Neural crest cell (in vitro differentiated cells): ENCODE measurements at places on chromosomes 7 and 10. TPM values are rescaled to one million over a fixed set of nuclear protein-coding genes. Genes with fewer than 3 reads are reported as not detected.

DNA sequence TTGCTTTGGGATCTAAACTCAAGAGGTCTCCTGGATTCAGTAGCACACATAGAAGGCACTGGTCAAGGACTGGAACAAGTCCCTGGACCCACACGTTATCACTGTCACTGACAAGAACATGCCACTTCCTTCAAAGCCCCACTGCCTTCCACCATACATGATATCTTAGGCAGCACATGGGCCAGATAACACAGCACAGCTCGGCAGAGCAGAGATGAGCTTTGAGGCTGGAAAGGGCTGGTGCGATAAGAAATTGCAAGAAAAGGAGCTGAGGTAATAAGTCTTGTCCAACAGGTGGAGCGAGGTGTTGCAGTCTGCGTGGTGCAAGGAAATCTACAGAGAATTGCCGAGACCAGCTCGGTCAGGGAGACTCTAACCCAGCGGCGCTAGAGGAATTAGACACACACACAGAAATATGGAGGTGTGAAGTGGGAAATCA is 139.8 kb upstream of the CDK13 start:
- no peak for DNase-seq

GRCh38 chr10:95403700-95404461 is 113.1 kb upstream of the PDLIM1 start:
- no peak for DNase-seq

GRCh38 chr7:139072796-139073195 is 36.7 kb downstream of the ZC3HAV1 start:
- no peak for DNase-seq

DNA sequence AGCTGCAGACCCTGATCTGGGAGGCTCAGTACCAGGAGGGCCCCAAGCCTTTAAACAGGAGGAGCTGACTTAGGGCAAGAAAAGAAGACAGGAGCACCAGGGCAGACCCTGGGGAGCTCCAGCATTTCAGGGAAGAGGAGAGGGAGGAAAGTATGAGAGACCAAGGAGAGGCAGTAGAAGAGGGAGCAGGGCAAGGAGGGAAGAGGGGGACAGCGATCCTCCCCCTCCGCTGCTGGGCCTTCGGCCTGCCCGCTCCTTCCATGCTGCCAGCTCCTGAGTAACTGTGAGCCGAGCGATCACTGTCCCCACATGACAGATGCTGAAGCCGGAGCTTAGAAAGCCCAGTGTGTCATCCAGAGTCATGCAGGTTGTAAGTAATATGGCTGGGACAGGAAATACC is 65.9 kb downstream of the ALOX5 start:
- DNase-seq = no peak

- DNase-seq = no peak
Observed at GRCh38 chr10:88411772-88412349, 171.3 kb downstream of the RNLS start.

- DNase-seq = no peak
Observed at GRCh38 chr10:73244866-73245477, 2.1 kb downstream of the DNAJC9 start.

GRCh38 chr7:84200859-84201258 is 6.3 kb upstream of the SEMA3A start:
- no peak for DNase-seq

- no peak for DNase-seq
Observed at GRCh38 chr7:44652535-44652934, 46.1 kb downstream of the OGDH start.

DNA sequence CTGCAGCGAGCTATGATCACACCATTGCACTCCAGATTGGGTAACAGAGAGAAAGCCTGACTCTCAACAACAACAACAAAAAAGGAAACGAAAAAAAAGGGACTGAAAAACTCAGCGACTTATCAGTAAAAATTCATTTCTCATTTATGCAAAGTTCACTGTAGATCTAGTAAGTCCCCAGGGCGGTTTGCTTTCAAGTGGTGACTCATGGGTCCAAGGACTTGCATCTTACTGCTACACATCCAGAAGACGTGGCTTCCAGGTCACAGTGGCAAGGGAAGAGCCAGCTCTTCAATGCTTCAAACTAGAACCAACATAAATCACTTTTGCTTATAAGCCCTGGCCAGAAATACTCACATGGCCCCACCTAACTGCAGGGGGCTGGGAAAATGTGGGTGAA is 178.3 kb upstream of the AUTS2 start:
- no peak for DNase-seq

GRCh38 chr10:6498771-6499170 is 81.3 kb downstream of the PRKCQ start:
- no peak for DNase-seq

DNA sequence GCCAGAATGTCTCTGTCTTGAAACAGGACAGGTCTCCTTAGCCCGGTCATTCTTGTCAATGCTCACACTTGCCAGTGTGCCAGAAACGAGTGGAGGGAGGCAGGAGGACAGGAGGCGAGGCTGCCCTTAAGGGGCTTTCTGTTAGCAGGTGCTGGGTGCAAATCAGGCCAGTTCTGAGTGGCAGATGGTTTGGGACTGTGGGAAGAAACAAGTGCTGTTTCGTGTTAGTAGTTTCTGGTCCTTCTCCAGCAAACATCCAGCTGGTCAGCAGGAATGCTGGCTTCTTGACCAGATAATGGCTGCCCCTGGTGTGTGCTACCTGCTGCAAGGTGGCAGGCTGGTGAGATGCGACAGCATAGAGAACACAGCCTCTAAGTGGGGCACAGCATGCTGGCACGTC is 8.2 kb upstream of the NDUFB2 start:
- DNase-seq = no peak

- DNase-seq = no peak
Observed at GRCh38 chr7:157490465-157490912, 153.7 kb downstream of the DNAJB6 start.

GRCh38 chr10:86253091-86254072 is 113.2 kb downstream of the GRID1 start:
- no peak for DNase-seq

DNA sequence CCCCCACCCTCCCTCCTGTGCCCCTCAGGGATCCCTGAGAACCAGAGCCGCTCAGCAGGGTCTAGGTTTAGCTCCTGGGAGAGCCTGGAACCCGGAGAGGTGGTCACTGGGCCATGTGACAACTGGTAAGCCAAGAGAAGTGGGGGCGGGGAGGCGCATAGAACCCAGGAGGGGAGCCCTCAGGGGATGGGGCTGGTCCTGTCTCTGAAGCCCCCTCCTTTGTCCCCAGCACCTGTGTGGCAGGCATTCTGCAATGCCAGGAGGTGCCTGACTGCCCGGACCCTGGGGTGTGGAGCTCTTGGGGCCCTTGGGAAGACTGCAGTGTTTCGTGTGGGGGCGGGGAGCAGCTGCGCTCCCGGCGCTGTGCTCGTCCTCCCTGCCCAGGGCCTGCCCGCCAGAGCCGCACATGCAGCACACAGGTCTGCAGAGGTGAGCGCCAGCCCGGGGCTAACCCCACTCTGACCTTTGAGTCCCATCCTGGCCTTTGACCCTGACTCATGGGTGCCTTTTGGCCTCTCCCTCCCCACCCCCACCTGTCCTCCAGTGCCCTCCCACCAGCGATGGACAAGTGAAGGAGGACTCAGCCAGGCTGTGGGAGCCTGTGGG is 22.4 kb upstream of the ZNF862 start:
- no peak for DNase-seq

- no peak for DNase-seq
Observed at GRCh38 chr10:121788717-121789116, 139.1 kb downstream of the ATE1 start.

DNA sequence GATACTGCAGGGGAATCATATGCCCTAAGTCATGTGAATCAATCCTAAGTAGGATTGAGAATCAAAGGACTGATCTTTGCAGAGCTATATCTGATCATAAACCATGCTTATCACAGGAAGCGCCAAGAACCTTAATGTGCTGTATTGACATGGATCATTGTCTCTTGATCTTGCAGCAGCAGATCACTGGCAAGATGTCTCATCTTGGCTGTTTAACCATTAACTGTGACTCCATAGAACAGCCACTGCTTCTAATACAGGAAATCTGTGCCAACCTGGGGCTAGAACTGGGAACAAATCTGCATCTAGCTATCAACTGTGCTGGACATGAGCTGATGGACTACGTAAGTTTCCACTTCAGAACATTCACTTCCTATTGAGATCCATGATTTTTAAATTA is 21.6 kb downstream of the ENO4 start:
- DNase-seq = no peak

DNA sequence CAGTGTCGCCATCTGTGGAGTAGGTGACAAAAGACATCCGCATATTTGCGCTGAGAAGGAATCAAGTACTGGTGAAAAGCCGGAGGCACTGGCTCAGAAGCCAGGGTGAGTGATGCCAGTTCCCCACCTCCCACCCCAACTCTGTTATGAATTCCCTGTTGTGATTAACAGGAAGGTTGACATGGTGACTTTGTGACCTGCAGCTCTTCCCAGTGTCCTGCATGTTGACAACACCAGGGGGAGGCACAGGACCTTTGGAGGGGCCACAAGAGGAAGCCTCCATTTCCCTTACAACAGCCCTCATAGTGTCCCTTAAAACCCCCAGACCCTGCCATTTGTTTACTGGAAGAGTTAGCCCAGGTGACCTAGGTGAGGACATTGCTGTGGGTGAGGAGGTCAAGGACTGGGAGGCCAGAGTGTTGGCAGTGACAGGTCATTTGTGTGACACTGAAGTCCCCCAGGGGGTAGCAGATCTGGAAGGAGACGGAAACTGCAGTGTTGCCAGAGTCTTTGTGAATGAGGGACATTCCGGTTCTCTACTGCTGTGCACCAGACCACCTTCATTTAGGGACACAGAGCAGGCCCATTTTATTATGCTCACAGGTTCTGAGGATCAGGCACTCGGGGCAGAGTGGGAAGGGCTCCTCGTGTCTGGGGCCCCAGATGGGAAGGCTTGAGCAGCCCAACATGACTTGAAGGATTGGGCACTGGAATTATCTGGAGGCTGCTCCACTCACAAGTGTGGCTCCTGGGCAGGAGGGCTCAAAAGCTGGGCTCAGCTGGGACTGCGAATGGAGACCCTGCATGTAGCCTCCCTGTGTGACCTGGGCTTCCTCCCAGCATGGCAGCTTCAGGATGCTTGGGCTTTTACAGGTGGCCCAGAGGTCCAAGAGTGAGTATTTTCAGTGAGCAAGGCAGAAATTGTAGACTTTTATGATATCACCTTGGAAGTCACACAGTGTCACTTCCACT is 13.0 kb upstream of the ANTXRL start:
- no peak for DNase-seq

- no peak for DNase-seq
Observed at GRCh38 chr7:17595546-17595945, 297.1 kb downstream of the AHR start.

GRCh38 chr7:50988465-50988864 is 205.8 kb upstream of the GRB10 start:
- no peak for DNase-seq

- DNase-seq = no peak
Observed at GRCh38 chr7:756928-757560, 30.0 kb upstream of the PRKAR1B start.

GRCh38 chr10:63257778-63258177 is 124.7 kb downstream of the NRBF2 start:
- DNase-seq = no peak

DNA sequence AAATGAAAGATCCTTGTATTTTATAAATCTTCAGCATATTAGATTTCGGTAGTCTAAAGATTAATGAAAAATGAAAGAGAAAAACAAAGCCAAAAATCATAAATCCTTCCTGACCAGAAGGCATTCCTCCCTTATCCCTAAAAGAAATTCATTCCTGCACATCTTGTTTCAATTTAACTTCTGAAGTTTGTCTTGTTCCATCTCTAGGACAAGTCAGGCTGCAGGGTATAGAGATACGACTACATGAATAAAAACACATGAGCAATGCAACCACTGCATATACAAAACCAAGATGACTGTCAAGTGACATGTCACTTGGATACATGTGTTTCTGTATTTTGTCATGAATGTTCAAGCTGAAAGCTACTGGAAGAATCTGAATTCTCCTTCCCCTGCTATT is 214.9 kb downstream of the JAZF1 start:
- no peak for DNase-seq

DNA sequence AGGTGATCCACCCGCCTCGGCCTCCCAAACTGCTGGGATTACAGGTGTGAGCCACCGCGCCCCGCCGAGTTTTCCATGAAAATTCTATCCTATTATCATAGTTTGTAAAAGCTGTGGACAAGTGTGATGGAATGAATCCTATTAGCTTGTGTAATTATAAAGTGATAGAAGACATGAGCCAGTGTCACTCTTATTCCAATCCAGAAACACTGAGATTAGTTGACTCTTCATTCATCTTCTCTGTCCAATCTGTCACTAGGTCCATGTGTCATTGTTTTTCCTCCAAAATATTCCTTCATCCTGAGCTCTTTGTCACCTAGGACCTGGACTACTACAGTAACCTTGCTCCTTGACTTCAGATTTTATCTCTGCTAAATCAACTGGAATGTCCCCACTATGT is 13.5 kb downstream of the FBH1 start:
- no peak for DNase-seq

DNA sequence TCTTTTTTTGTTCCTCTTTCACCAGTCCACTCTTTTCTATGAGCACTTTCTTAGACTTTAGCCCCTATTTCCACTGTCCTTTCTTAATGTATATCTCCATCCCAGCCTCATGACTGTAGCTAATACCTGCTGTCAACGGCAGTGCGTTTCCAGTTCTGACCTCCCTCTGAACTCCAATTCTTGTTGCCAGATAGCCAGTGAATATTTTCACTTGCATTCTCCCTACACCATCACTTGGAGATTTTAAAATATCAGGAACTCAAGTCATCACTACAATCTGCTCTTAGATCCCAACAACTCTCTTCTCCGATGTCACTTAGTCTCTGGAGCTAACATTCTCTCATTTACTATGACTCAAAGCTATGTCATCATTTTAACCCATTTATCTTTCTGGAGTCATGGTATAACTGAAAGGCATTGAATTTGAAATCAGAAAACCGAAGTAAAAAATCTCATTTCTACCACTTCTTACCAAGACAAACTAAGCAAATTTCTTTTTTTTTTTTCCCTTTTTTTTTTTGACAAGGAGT is 5.1 kb upstream of the SLC16A12 start:
- DNase-seq = no peak

A1CF gene
- not detected in 2 replicates for total RNA-seq

PRSS1 gene
- not detected in 2 replicates for total RNA-seq

PALD1 gene
- 14.1 and 14.3 TPM in 2 replicates for total RNA-seq

STAG3 gene
- 1.1 and 1.9 TPM in 2 replicates for total RNA-seq

ADK gene
- total RNA-seq = 35.6 and 38.2 TPM in 2 replicates

EPHB6 gene
- total RNA-seq = 12.3 and 12.5 TPM in 2 replicates

PDLIM1 gene
- 20.9 and 26.2 TPM in 2 replicates for total RNA-seq

MMD2 gene
- 0.25 TPM in 1 of 2 replicates, not detected in the other for total RNA-seq

PRPS1L1 gene
- not detected in 2 replicates for total RNA-seq

PHKG1 gene
- total RNA-seq = 1.1 and 1.7 TPM in 2 replicates

MYH16 gene
- not detected in 2 replicates for total RNA-seq

LAMB1 gene
- total RNA-seq = 127 and 131 TPM in 2 replicates

ENKUR gene
- total RNA-seq = 1.7 and 2.0 TPM in 2 replicates

BMI1 gene
- total RNA-seq = 46.4 and 49.9 TPM in 2 replicates
